DND-41 (cell line): ENCODE measurements at places on chromosomes 7 and 10.

DNA sequence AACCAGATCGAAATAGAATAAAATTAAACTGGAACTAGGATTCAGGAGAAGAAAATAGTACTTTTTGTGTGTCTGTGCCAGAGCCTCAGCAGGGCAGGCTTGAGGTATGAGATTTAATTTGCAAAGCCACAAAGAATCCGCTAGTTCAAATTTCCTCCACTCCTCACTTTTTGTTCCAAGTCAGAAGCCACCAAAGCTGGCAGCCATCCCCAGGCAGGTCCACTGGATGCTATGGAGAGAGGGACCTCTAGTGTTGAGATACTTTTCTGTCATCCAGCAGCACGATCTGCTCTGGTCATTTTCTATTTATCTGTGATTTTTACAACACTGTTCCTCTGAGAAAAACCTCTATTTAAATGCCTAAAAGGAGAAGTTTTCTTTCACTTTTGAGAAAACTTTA is 147.9 kb upstream of the FRMD4A start:
- no peak for DNase-seq

- no peak for DNase-seq
Measured at GRCh38 chr10:102505462-102506115, 1.8 kb downstream of the SUFU start.

DNA sequence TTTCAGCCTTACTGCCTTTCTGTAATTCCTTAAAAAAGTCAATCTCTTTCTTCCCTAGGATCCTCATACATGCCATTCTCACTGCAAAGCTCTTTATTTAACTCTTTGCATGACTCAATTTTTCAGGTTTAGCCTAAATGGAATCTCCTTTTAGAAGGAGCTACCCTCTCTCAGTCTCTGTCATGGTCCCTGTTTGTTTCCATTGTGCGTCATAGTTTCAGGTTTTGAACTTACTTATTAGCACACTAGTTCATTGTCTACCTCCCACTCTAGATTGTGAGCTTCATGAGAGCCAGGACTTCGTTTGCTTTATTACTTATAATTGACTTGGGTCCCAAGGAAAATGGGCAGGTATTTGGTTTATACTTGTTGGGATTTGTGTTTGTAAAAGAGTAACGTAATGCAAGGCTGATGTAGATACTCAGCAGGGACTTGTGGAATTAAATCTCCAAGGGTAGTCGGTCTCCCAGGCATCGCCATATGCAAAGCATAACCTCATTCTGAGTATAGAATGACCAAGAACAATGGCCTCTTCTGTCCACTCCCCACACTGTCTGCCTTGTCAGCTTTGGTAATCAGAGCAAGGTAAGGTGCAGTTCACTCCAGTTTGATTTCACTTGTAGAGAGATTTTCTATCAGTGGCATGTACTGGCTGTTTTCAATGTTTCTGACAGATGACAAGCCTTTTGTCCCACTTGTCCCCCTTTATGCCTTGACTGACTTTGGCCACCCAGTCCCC is 252.0 kb downstream of the SORCS3 start:
- no peak for DNase-seq

GRCh38 chr7:36984710-36985312 is 260.5 kb upstream of the AOAH start:
- DNase-seq = peak; percentile 11

DNA sequence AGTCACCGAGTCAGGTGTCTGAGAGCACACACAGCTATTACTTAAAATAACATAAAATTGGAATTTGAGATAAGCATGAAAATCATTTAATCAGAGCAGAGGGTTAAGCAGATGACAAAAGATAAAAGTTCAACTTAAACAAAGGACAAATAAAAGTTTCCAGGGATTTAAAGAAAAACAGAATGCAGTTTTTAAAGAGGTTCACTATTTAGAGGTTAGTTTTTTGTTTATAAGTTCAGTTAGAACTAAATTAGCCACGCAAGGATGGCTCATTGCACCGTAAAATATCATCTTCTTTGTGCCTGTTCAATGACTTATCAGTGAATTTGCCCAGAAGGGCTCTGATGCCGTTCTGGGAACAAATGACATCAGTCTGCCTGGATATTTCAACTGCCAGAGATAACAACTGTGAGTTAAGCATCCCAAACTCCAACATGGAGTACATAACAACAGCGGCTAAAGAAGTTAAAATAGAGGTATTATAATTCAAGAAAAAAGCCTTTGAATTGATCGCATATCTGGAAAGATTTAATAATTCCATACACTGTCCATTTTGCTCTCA is 107.8 kb downstream of the ANK3 start:
- no peak for DNase-seq

- DNase-seq = no peak
Measured at GRCh38 chr7:157722137-157723060, 385.6 kb downstream of the DNAJB6 start.

GRCh38 chr10:16809074-16809718 is 8.0 kb downstream of the RSU1 start:
- DNase-seq = peak; percentile 33

- DNase-seq = no peak
Measured at GRCh38 chr7:55871932-55872485, 9.5 kb upstream of the SEPTIN14 start.
